ENCODE measurements at places on chromosomes 5 and 9. TPM values are rescaled to one million over a fixed set of nuclear protein-coding genes. Genes with fewer than 3 reads are reported as not detected.

GRCh38 chr9:36928670-36929349 is 105.3 kb downstream of the PAX5 start:
- DNase-seq = no peak

- DNase-seq = peak; percentile 57
Observed at GRCh38 chr5:142685418-142686209, at the start of gene FGF1. Gene FGF1 (minus strand): TSS chr5:142686090. CDS start chr5:142614127, 71,963 bp downstream.

GRCh38 chr5:138274189-138274853 is at the start of gene GFRA3:
Gene GFRA3 (minus strand): TSS chr5:138274621. CDS start chr5:138274424, 197 bp downstream.
- DNase-seq = no peak

DNA sequence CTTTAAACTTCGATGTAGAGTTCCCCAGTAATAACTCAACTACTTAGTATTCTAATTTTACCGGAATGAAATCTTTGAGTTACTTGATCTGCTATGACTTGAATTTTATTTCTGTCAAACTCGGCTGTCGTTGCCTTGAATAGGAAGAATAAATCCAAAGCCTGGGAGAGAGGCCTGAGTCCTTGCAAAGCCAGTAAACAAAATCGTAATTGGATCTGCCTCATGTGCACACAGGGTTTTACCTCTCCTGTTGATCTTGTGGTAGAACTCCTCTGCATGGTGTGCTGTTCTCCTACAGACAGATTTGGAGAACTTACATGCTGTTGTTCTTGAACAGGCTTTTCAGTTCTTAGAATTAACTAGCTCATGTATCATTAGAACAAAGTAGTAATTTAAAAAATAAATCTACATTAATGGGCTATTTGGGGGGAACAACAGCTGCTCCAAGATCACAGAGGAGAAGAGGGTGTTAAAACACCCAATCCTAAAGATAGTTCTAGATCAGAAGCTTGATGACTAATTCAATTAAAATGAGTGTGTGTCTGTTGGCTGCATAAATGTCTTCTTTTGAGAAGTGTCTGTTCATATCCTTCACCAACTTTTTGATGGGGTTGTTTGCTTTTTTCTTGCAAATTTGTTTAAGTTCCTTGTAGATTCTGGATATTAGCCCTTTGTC is 28.9 kb downstream of the HSPB3 start:
- no peak for DNase-seq

DNA sequence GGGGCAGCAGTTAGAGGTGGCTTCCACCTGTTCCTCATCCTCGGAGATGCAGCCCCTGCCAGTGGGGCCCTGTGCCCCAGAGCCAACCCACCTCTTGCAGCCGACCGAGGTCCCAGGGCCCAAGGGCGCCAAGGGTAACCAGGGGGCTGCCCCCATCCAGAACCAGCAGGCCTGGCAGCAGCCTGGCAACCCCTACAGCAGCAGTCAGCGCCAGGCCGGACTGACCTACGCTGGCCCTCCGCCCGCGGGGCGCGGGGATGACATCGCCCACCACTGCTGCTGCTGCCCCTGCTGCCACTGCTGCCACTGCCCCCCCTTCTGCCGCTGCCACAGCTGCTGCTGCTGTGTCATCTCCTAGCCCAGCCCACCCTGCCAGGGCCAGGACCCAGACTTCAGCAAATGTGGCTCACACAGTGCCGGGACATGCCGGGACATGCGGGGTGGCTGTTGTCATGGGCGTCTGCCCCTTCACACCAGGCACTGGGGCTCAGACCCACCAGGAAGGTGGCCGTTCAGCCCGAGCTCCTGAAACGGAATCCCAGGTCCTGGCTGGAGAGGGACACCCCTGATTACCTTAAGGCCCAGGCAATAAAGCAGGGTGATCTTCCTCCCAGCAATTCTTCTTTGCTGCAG is 841 bp downstream of the CYSRT1 start:
- no peak for DNase-seq

DNA sequence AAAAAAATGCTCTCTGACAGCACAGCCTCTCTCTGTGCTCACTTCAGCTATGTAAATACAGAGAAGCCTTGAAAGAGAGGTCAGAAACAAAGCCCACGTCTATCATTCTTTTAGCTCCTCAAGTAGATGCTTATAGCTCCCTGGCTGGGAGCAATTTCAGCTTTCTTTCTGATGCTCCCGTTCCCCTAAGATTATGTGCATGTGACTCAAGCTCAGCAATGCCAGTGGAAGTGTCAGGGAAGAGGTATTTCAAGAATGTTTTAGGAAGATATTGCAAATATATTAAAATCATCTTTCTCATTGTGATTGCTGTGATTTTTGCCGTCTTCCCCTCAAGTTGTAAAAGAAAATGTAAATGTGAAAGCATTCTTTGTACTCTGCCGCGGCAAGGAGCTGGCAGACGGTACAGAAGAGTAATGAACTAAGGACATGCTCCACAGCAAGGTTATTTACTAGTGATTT is 1353.7 kb upstream of the ACO1 start:
- no peak for DNase-seq

DNA sequence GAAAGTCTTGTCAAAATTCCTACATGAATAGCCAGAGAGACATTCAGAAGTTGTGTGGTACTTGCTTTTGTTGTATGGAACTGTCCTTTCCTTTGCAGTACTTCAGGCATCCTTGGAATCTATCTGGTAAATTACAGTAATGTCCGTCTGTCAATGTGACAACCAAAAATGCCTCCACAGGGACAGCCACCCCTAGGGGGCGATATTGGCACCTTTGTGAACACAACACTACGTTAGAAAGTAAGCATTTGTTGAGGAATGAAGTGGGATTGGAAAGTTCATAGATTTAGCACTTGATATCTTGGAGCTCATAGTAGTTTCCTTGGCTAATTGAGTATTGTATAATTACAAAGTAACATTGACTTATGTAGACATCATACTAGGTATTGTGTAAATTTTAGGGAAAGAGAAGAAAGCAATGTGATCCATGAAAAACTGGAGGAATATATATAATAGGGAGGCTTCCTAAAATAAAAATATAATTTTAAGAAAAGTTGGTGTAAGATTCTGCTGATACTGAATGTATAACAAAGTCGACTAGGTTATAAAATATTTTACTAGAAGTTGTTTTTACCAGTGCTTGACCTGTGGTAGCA is 32.7 kb downstream of the TMEFF1 start:
- no peak for DNase-seq

DNA sequence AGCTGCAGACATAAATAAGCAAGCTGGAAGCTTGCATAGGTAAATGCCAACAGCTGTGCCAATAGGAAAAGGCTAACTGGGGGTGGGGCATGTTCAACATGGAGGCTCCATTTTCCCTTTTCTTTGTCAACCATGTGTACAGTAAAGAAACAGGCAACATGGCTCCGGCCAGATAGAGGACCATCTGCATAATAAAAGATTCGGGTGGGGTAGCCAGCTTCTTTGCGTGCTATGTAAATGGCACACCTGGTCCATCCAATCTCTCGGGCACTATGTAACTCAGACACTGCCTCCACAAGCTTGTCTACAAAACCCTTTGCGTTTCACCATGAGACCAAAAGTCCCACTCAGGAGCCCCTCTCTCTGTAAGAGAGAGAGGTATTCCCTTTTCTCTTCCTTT is 41.7 kb upstream of the DENND4C start:
- DNase-seq = no peak

- DNase-seq = no peak
Observed at GRCh38 chr5:9698841-9699240, 68.7 kb upstream of the TAS2R1 start.

DNA sequence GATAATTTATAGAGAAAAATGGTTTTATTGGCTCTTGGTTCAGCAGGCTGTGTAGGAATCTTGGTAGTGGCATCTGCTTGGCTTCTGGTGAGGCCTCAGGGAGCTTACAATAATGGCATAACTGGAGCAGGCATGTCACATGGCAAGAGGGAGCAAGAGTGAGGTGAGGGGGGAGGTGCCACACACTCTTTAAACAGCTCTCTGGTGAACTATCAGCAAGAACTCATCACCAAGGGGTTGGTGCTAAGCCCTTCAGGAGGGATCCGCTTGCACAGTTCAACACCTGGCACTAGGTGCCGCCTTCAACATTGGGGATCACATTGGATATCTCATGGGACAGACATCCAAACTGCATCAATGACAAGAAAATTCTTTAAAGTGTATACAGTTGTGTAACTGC is 10.5 kb downstream of the GPBP1 start:
- no peak for DNase-seq

GRCh38 chr9:130311408-130312140 is 46.0 kb downstream of the HMCN2 start:
- no peak for DNase-seq

SLC6A3 gene
- 0.57 TPM for total RNA-seq

DNA sequence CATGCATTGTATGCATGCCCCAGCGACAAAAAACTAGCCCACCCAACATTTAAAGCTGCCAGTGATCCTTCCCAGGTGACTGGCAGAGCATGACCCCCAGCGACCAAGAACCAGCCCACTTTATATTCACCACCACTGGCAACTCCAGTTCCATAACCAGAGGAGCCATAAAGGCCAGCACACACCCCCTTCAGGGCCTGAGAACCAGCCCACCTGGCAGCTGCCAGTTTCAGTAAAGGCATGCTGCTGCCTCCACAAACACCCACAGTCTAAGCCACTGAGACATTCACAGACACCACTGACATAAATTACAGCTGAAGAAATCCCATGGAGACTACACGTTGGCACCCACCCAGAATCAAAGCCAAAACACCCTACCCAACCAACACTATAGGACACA is 46.9 kb upstream of the RGS7BP start:
- no peak for DNase-seq

PSD2 gene
- total RNA-seq = 0.21 TPM

TMEM167A gene
- 50.3 TPM for total RNA-seq

IRGM gene
- total RNA-seq = 1.2 TPM

SAPCD2 gene
- total RNA-seq = 1.6 TPM
